ENCODE measurements at places on chromosomes 2 and 18. TPM values are rescaled to one million over a fixed set of nuclear protein-coding genes. Genes with fewer than 3 reads are reported as not detected.

DNA sequence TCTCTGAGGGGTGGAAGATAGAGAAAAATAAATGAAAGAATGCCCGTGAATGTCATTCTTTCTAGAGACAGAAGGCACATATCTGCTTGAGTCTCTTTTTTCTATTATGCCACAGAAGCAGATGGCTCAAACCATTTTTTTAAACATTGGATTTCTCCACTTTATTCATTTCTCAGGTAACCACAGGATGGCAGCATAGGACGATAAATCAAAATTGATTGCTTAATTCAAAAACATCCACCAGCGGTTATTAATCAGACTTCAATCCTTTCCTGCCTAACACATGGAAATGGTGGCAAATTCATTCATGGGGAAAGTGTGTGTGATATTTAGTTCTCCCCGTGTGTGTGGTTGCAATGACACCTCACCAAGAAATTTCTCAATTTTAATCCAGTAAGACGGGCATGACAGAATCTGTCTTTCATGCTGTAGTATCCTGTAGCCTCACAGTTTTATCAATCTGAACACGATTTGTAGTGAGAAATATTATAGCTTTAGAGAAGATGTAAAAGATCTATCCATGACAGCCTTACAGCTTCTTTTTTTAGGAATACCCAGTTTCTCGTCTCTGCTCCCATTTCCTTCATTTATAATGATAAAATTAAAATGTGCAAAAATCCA is 72.2 kb downstream of the DSC3 start:
- DNase-seq: peak; percentile 45

The GMCL1 gene
- 8.1 TPM for polyA plus RNA-seq

DNA sequence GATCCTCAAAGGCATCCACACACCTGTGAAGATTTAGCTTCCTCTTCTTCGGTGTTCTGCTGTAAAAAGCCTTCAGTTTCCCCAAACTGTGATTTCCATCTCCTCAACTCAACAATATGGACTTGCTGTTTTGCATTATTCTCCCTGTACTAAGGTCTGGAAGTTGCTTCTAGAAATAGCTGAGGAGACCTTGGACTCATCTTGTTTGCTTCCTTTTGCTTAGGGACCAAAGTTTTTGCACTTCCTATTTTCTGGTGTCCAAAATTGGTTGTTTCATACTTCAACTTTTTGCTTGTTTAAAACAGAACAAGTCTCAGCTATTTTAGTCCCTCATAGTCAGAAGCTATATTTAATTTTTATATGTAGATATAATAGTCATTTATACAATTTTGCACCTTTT is 201.9 kb upstream of the COPS8 start:
- no peak for DNase-seq

GRCh38 chr2:68463287-68463877 is 3.7 kb downstream of the FBXO48 start:
- DNase-seq: peak; percentile 56

The CCDC74A gene
- 8.1 TPM for polyA plus RNA-seq

Measured in lung (tissue), 17 donors.